ENCODE measurements at places on chromosomes 5 and 9. TPM values are rescaled to one million over a fixed set of nuclear protein-coding genes. Genes with fewer than 3 reads are reported as not detected.

GRCh38 chr5:126692971-126693370, 84.0 kb upstream of the LMNB1 start:
- no peak overlapping the region for H3K4me3 ChIP-seq
- no peaks in the 10 kb centered on the region for H3K4me1 ChIP-seq
- H3K27ac ChIP-seq, result no peak overlapping the region
- no peaks in the 10 kb centered on the region for H3K27me3 ChIP-seq
- DNase-seq, result no peak
- no peaks in the 10 kb centered on the region for H3K36me3 ChIP-seq

DNA sequence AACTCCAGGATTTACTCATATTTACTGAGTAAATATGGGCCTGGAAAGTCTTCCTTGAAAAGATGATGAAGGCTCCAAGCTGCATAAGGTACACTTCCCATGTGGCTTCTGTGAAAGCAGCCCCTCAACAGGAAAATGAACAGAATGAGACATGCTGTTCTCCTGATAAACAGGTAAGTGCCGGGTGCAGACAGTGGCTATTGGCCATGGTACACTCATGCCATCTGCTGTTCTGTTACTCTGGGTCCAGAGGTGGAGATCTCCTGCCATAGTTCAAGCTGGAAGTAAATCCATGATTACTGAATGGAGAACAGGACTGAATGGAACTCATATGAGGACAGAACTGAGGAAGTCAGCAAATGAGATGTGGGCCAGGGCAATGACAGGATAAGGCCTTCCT, 103.6 kb downstream of the SLIT3 start:
- H3K4me3 ChIP-seq, result no peak overlapping the region
- DNase-seq, result no peak
- H3K4me1 ChIP-seq, result no peaks in the 10 kb centered on the region
- H3K36me3 ChIP-seq, result no peaks in the 10 kb centered on the region
- no peak overlapping the region for H3K27ac ChIP-seq

DNA sequence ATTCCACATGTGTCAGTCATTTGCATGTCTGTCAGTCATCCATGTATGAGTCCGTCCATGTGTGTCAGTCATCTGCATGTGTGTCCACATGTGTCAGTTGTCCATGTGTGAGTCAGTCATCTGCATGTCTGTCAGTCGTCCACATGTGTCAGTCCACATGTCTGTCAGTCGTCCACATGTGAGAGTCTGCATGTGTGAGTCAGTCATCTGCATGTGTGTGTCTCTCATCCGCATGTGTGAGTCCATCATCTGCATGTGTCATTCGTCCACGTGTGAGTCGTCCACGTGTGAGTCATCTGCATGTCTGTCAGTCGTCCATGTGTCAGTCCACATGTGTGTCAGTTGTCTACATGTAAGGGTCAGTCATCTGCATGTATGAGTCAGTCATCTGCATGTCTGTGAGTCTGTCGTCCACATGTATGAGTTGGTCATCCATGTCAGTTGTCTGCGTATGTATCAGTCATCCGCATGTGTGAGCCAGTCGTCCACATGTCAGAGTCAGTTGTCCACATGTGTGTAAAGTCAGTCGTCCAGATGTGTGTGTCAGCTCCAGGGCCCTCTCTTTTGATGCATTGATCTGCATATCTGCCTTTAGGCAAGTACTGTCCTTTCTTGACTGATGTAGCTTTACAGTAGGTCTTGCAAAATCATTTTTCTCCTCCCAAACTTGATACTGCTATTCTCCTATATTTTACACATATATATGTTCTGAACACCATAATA, 72.5 kb upstream of the CACNA1B start:
- no peak for DNase-seq
- peaks cover 41% of the 10 kb centered on the region for H3K36me3 ChIP-seq
- no peaks in the 10 kb centered on the region for H3K27me3 ChIP-seq

GRCh38 chr5:59746241-59746765, 147.2 kb downstream of the PDE4D start:
- no peaks in the 10 kb centered on the region for H3K36me3 ChIP-seq
- peaks cover 13% of the 10 kb centered on the region for H3K27me3 ChIP-seq
- no peak overlapping the region for H3K4me3 ChIP-seq

DNA sequence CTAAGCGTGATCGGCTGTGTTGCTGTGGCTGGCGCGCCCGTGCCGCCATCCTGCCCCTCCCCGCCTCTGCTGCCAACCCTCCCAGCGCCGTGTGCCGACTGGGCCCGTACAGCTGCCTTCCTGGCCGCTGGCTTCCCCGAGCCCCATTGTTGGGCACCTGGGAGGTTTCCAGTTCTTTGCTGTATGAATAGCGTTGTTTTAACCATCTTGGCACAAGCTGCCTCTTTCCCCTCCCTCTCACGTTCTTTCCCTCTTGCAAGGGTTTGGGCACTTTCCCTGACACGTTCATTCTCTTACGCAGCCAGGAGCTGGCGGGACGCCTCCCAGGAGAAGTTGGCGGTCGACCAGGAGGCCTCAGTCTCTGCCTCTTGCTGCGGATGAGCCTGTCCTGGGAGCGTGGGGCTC, 43.1 kb upstream of the RXRA start:
- H3K36me3 ChIP-seq, result no peaks in the 10 kb centered on the region
- H3K4me1 ChIP-seq, result no peaks in the 10 kb centered on the region
- no peak for DNase-seq
- no peak overlapping the region for H3K27ac ChIP-seq
- peaks cover 6% of the 10 kb centered on the region for H3K27me3 ChIP-seq

- H3K4me3 ChIP-seq, result peak within 1 kb of the TSS; percentile 100
- peak within 1 kb of the TSS; percentile 97 for H3K27ac ChIP-seq
- peaks cover 48% of the 10 kb centered on the region for H3K36me3 ChIP-seq
- peaks cover 4% of the 10 kb centered on the region for H3K27me3 ChIP-seq
Observed at GRCh38 chr9:131276094-131276888, at the start of gene FAM78A. Gene FAM78A (minus strand): TSS chr9:131276510. CDS start chr9:131276179, 331 bp downstream.

- H3K4me1 ChIP-seq, result peaks cover 16% of the 10 kb centered on the region
- no peak for DNase-seq
- peaks cover 18% of the 10 kb centered on the region for H3K36me3 ChIP-seq
- H3K4me3 ChIP-seq, result no peak overlapping the region
- no peaks in the 10 kb centered on the region for H3K27me3 ChIP-seq
- H3K27ac ChIP-seq, result peak overlapping the region; percentile 67
Observed at GRCh38 chr5:80884929-80885328, 75.2 kb upstream of the RASGRF2 start.

GRCh38 chr9:121399126-121399882, 29.3 kb upstream of the STOM start:
- H3K36me3 ChIP-seq, result no peaks in the 10 kb centered on the region
- H3K4me1 ChIP-seq, result no peaks in the 10 kb centered on the region
- DNase-seq, result no peak
- H3K27ac ChIP-seq, result no peak overlapping the region
- H3K27me3 ChIP-seq, result peaks cover 16% of the 10 kb centered on the region

DNA sequence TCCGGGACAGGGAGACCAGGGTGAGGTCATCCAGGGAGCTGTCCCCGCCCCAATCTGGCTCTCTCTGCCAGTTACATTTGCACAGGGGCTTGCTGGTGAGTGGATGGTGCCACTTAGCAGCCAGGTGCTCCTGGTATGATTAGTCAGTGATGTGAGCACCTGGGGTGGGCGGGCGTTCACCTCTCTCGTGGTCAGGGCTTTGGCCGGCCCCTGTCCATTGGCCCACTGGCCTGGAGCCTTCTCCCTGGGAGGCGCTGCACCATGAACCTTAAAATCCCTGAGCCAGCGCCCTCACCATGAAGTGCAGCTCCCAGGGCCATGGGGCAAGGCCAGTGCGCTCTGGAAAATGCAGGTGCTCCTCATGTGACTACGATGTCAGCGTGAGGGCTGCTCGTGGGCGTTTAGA, 2.0 kb downstream of the NKD2 start:
- H3K4me3 ChIP-seq, result peak overlapping the region; percentile 69
- H3K27ac ChIP-seq, result no peak overlapping the region
- no peak for DNase-seq
- peaks cover 27% of the 10 kb centered on the region for H3K4me1 ChIP-seq

GRCh38 chr9:26142201-26142600, 464.0 kb upstream of the TUSC1 start:
- no peak overlapping the region for H3K4me3 ChIP-seq
- H3K27me3 ChIP-seq, result no peaks in the 10 kb centered on the region
- H3K36me3 ChIP-seq, result no peaks in the 10 kb centered on the region
- DNase-seq, result no peak
- no peaks in the 10 kb centered on the region for H3K4me1 ChIP-seq
- H3K27ac ChIP-seq, result no peak overlapping the region

DNA sequence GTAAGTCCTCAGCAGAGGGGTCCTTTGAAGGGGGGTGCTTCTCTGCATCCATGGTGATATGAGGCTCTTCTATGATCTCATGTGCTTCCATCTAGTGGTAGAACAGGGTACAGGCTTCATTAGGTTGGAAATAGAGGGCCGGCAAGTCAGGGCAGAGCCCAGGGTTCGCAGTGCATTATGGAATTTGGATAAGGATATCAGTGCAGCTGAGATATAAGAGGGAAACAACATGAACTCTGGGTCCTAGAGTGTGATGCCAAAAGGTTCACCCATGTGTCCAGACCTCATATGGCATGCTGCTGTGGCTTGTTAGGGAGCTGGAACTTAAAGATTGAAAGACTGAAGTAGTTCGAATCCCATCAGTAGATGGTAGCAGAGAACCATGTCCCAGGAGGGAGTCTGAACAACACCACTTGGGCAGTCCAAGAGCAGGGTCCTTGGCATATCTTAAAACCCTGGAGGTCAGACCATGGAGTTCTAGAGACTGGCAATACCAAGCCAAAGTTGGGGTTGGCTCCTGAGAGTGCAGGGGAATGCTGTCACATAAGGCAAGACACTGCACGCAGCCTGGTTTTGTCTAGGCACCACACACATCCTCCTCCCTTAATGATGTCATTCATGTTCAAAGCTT, 2.3 kb downstream of the FAM221B start:
- no peak overlapping the region for H3K4me3 ChIP-seq
- no peaks in the 10 kb centered on the region for H3K36me3 ChIP-seq
- H3K27me3 ChIP-seq, result no peaks in the 10 kb centered on the region
- DNase-seq, result no peak
- no peak overlapping the region for H3K27ac ChIP-seq

Gene POLE3
- total RNA-seq, result 73.8 TPM

Gene TMEM215
- total RNA-seq, result not detected

Gene ACSL6
- 34.0 TPM for total RNA-seq

Gene SLC25A48
- total RNA-seq, result not detected

Gene ARL14EPL
- not detected for total RNA-seq

Gene PDE8B
- total RNA-seq, result 0.05 TPM

Gene GBGT1
- total RNA-seq, result 7.4 TPM

Gene ABITRAM
- total RNA-seq, result 11.6 TPM

Measured in activated T-helper 2 cell treated with anti-CD3 and anti-CD28 coated beads, Interferon-gamma antibody, Interleukin-2, Interleukin-4, amounts not matched to agents 10 μg/mL and 5 μg/mL and 100 μg/mL, durations not matched to agents 14 hours and 24 hours and 36 hours (primary cell).